Jurkat, Clone E6-1 (cell line): ENCODE measurements at places on chromosomes 6 and 20.

GRCh38 chr6:140052736-140053729 lies 678.6 kb upstream of the CITED2 start:
- no peak for DNase-seq

GRCh38 chr6:26352315-26352714 lies 12.7 kb upstream of the BTN3A2 start:
- DNase-seq: no peak

DNA sequence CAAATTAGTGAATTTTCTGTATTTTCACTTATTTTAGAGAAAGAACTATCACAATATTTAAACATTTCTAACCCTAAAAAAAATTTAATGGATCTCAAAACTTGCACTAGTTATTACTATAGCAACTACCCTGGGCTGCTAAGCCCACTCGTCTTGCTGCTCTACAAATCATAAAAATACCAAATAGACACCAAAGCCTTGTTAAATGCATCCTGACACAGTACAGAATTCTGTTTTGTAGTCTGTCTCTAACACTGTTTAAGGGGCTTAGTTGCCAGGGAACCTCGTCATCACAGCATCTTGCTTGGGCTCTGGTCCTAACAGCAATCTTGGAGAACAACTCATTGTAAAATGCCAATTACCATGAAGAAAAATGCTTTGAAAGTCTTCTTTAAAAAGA lies 56.9 kb upstream of the MBOAT1 start:
- no peak for DNase-seq

DNA sequence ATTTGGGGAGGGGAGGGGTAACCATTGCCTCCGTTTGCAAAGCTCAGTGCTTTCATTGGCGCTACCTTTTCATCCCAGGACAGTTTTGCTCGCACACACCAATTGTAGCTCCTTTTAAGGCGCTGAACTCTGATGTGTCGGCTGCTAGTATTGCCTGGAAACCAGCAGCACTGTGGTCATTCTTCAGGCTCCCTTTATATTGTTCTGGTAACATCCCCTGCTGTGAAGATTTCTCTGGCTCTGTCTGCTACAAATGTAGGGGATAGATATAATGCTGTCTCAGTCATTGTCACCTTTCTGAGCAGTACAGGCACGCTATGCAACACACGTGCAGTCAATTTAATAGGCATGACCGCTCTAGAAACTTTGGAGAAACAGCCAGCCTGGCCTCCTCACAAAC lies 172.9 kb upstream of the SASH1 start:
- DNase-seq: no peak

DNA sequence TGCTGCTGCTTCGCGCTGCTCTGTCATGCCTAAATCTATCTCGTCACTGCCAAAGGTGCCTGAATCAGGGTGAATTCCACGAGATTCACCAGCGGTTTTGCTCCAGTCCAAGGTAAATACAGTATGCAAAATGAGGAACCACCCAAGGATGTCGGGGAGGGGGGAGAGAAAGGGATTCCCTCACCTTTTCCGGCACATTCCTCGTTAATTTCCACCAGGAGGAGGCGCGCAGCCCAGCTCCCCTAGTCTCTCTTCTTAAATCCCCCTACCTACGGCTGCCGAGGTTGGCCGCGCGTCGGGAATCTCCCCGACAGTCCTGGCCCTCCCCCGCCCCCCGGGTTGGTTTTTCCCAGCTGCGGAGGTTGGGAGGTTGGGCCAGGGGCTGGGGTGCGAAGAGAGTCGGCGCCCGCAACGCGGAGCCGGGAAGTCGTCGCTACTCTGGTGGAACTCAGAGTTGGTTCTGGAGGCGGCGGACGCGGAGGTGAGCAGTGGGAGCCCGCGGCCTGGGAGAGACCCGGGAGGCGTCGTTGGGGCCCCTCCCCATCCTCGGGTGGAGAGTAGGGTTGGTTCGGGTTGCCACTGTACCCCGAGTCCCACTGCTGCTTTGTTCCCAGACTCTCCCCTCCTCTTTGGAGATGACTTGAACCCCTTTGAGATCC lies at the start of gene TPBG:
TPBG (plus strand) TSS at position 390 of the 659 bp plus-strand sequence. CDS start 1,145 bp downstream, outside the sequence.
- DNase-seq: no peak

DNA sequence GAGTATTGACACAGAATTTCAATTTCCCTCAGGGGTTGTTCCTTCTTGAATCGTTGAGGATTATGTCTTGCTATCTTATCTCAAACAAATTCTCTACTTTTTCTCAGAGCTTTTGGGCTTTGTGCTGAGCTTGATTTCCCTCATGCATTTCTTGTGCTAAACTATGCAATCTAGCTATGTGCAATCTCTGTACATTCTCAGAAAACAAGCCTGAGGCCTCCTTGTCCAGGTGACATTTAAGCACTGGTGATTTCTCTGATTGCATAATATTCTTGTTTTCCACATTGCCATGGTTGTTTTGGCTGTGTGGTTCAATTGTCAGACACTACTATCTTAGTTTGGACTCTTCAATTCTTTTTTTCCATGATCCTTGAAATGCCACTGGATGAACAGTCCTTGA lies 81.2 kb upstream of the MAN1A1 start:
- no peak for DNase-seq

DNA sequence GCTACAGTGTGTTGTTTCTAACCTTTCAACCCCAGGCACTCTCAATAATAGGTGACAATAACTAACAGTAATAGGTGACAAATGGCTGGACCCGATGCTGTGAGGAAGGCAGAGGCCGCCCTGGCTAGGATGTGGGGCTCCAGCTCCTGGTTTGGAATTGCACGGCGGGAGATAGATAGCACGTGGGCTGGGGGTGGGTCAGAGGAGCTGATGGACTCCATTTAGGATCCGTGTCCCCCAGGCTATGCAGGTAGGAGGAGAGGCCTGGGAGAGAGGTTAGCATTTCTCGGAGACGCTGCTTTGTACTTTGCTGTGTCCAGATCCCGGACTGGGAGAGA lies 61.4 kb downstream of the EZR start:
- no peak for DNase-seq

DNA sequence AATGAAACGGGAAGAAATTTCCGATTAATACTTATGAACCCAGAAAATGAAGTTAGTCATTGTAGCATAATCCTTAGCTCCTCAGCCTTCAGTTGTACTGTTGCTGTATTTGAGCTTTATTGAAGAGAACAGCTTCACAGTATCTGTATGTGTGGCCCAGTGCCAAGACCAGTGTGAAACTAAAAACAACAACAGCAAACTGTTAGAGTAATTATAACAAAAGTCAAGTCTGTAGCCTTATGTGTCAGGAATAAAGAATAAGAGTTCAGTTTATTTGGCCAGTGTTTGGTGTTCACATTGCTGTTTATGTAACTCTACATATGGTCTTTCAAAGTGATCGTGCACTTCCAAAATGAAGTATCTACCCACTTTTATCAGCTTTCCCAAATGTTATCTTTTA lies 70.9 kb downstream of the ARID1B start:
- DNase-seq: no peak

GRCh38 chr20:32126919-32127318 lies 17.4 kb downstream of the TM9SF4 start:
- DNase-seq: no peak

DNA sequence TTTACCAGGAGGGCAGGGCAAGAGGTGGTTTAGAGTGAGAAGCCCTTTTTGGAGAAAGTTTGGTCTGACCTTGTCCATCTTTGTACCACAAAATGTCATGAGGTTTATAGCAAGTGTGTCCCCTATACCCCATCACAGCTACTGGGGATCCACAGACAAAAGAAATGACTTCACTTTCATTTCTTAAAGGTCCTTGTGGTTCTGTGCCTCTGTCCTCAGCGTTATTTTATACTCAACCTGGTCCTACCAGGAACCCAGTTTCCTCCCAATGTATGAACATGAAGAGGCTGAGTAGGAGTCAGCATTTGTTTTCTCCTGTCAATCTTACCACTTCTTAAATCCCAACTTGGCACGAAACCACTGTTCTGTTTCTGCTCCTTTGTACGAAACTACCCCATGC lies 157.6 kb downstream of the NFATC2 start:
- DNase-seq: no peak

DNA sequence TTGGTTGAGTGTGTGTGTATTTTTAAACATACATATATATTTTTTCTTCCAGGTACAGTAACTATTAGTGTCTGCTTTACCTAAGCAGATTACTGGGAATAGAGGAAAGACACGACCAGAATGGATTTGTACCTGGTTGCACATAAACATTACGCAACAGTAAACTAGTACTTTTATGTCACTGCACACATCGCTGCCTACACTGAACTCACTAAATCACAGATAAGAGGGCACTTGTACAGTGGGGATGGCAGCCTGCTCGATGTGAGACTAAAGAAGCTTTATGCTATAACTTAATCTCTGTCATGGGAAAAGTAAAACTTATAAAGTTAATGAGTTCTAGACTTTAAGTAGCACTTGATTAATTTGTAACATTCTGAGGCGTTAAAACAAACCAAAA lies 89.5 kb upstream of the SIM1 start:
- no peak for DNase-seq

- no peak for DNase-seq
Measured at GRCh38 chr6:12280458-12280857, 9.7 kb upstream of the EDN1 start.

GRCh38 chr20:13900496-13900895 lies 89.9 kb downstream of the SEL1L2 start:
- DNase-seq: no peak

DNA sequence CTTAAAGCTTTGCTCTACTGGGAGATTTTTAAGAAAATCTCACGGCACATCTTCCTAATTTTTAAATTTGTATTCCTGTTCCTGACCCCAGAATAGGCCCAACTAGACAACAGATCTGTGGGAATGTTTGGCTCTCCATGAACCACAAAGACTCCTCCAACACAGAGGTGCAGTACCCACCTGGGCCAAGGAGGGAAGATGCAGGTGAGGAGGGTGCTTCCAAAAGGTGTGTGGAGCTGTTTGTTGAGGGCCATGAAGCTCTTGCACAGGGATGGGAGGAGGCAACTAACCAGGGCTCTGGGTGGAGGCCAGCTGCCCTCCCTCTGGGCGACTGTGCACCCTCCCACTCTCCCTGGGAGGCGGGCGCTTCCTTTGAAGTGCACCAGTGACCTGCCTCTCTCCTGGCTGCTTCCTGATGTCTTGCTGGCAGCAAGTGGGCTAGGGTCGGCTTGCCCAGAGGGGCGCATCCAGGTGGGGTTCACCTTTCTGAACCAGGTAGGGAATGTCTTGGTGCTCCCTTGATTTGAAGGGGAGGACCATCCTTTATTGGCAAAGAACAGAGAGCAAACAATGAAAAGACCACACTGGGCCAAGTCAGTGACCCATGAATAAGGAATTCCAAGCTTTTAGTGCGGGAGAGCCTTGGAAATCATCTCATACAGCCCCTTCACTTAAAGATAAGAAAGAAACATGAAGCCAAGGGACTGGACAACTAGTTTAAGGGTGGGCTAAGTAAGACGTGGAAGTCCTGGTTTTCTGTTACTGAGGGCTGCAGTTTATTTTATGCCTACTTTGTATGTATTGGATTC lies 76.0 kb downstream of the ANKRD6 start:
- DNase-seq: no peak

GRCh38 chr6:8041913-8042583 lies 22.1 kb downstream of the BLOC1S5 start:
- DNase-seq: no peak

GRCh38 chr6:142909686-142910085 lies 35.3 kb downstream of the HIVEP2 start:
- DNase-seq: no peak

DNA sequence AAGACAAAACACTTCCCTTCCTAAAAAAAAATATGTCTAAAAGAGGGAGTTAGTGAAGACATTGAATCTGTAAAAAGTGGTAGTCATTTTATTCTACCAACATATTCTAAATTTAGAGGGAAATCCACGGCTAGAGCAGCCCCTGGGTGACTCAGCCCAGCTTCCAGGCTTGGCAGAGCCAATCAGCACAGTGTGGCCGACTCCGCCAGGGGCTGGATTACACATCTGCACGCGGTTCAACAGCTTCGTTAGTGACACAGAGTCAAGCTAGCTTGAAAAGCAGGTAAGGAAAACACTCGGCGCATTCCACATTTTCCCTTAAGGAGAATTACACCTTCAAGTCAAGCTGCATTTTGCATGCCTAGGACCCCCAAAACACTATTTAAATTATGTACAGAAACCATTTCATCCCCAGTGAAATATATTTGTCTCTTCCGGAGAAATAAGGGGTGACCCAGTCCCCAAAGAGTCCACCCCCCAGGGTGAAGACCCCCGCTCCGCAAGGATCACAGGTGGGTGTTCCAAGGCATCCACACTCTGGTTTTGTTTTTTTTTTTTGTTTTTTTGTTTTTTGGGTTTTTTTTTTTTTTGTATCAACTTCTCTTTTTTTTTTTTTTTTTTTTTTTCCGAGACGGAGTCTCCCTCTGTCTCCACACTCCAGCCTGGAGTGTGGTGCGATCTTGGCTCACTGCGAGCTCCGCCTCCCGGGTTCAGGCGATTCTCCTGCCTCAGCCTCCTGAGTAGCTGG lies 58.4 kb upstream of the ARID1B start:
- no peak for DNase-seq

DNA sequence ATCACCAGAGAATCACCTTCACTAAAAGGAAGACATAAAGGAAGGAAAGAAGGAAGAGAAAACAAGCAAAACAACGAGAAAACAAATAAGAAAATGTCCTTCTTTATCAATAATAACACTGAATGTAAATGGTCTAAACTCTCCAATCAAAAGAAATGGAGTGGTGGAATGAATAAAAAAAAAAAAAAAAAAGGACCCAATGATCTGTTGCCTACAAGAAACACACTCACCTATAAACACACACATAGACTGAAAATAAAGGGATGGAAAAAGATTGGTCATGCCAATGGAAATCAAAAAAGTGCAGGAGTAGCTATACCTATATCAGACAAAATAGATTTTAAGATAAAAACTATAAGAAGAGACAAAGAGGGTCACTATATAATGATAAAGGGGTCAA lies 30.2 kb upstream of the HLA-E start:
- DNase-seq: no peak

GRCh38 chr20:3011752-3012151 lies 31.7 kb upstream of the GNRH2 start:
- no peak for DNase-seq

DNA sequence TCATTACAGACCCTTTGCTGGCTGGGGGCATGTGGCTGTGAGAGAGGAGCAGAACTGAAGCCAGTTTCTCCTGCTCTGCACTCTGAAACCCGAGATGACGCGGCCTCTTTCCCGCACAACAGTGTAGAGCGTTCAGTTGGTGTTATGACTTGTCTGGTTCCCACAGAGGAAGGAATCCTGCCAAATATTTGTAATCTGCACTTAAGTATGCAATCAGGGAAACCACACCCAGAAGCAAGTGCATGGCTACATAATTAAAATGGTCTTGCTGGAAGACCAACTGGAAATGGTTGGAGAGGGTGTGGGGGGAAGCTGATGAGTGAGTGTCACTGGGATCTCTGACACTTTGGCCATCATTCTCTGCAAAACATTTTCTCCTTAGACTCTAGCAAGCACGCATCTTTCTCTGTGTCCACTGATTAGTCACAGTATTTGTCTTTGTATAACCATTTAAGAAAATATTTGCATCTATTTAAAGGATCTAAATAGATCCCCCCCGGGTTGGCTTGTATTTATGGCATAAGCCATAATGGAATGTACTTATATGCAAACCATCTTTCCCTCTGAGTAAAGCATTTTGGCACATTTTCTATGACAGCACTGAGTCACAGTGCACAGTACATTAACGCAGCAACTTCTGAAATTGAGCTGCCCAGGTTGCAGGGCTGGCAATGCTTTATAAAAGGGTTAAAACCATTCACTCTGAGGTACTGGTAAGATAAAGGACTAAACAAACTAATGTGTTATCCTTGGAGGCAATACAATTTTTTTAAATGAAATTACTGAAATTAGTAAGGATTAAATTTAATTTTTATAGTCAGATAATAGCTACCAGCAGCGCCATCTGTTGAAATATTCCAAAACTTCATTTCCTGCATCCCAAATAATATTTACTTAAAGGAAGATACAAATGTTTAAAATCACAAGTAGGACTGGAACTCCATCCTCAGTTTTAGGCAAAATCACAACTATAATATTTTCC lies 76.7 kb downstream of the FOXC1 start:
- DNase-seq: no peak
